ENCODE measurements at places on chromosomes 7 and 10.
A peak's percentile ranks its signal among the peaks of the same experiment; 100 is the strongest.

DNA sequence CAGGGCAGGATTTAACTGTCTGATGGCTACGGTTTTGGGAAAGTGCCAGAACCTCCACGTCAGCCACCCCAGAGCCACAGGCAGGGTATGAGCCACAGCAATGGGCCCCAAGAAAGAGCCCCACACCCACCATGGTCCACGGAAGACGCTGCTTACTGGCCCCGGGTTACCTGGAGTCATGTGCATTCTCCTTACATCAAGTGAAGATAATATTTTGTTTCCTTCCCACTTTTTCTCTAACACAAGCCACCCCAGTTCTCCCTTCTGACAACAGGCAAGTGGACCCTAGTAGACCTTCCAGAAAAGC, 67.1 kb downstream of the PRKAG2 start:
- no peaks in the 10 kb centered on the region for H3K4me1 ChIP-seq
- H3K27ac ChIP-seq, result no peak overlapping the region
- no peak for DNase-seq

- no peaks in the 10 kb centered on the region for H3K4me1 ChIP-seq
- H3K27ac ChIP-seq, result no peak overlapping the region
- H3K4me3 ChIP-seq, result no peak overlapping the region
- H3K36me3 ChIP-seq, result no peaks in the 10 kb centered on the region
- H3K27me3 ChIP-seq, result peaks cover 5% of the 10 kb centered on the region
Observed at GRCh38 chr7:128390871-128391565, 18.8 kb downstream of the IMPDH1 start.

DNA sequence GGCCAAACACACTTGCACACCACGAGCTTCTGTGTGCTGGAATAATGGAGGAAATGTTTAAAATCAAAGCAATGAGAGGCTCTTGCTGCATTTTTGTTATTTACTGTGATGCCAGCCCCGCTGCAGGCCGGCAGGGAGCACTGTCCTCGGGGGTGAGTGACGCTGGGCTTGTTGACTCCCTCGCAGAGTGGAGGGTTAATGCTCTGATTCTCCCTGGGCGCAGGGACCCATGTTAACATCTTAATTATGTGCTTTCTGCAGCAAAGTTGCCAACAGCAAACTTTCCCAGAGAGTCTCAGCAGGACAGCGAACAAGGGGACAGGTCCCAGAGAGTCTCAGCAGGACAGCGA, 22.9 kb downstream of the SCART1 start:
- H3K4me1 ChIP-seq, result no peaks in the 10 kb centered on the region
- H3K27me3 ChIP-seq, result no peaks in the 10 kb centered on the region
- no peak overlapping the region for H3K4me3 ChIP-seq
- DNase-seq, result no peak
- no peak overlapping the region for H3K27ac ChIP-seq

DNA sequence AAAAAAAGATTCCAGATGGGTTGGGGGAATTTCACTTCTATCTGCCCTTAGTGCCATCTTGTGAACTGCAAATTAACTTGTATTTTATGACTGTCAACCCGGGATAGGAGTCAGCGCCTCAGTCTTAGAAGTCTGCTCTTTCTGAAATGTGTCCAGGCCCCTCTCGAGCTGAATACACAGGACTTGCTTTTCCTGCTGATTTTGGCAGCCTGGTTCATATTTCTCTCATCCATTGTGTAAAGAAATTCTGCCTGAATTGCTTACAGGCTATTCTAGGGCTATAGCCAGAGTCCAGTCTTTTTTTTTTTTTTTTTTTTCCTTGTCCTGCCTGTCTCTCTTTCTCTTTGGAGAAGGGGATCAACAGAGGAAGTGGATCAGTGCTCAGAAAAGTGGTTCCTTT, 24.6 kb downstream of the GATA3 start:
- no peak for DNase-seq
- no peaks in the 10 kb centered on the region for H3K36me3 ChIP-seq
- H3K27ac ChIP-seq, result no peak overlapping the region
- H3K27me3 ChIP-seq, result no peaks in the 10 kb centered on the region
- H3K4me3 ChIP-seq, result no peak overlapping the region
- H3K4me1 ChIP-seq, result no peaks in the 10 kb centered on the region

GRCh38 chr7:67983486-67983885, 986.9 kb downstream of the TYW1 start:
- no peak for DNase-seq
- H3K27ac ChIP-seq, result no peak overlapping the region
- no peaks in the 10 kb centered on the region for H3K27me3 ChIP-seq

DNA sequence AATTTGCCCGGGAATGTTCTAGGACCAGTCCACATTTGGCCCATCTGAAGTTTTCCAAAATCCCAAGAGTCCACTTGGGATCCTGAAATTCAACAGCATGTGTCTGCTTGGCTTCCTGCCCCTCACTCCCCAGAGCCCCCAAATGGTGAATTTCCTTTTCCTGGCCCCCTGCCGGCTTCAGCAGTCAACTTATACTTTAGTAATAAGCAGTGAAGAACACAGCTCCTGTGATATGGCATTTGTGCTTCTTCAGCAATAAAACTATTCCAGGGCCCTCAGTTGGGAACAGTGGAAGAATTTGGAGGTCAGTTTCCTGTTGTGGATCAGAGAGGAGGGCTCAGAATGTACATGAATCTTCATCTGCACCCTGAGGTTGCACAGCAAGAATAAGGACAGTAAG, 51.1 kb downstream of the PRF1 start:
- 0 out of 2 replicates have a peak, but pooled peaks cover 3% of the 10 kb centered on the region for H3K4me1 ChIP-seq
- no peak overlapping the region for H3K27ac ChIP-seq
- H3K27me3 ChIP-seq, result no peaks in the 10 kb centered on the region
- no peak overlapping the region for H3K4me3 ChIP-seq
- DNase-seq, result no peak

DNA sequence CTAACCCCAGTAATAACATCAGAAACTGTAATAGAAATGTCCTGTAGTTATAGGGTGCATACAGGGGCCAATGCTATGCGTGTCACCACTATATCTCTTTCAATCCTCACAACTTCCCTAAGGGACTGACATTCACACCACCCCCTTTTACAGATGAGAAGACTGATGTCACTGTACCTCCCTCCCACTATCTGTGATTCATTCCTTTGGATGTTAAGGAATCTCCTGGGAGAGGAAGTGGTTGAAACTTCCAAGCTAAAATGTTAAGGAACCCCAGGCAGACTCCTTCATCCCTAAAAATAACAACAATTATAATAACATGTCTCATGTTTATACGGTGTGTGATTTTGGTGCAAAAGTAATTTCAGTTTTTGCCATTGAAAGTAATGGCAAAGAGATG, 5.4 kb downstream of the COL13A1 start:
- no peak overlapping the region for H3K27ac ChIP-seq
- H3K4me3 ChIP-seq, result no peak overlapping the region
- peaks cover 55% of the 10 kb centered on the region for H3K27me3 ChIP-seq
- no peaks in the 10 kb centered on the region for H3K36me3 ChIP-seq

DNA sequence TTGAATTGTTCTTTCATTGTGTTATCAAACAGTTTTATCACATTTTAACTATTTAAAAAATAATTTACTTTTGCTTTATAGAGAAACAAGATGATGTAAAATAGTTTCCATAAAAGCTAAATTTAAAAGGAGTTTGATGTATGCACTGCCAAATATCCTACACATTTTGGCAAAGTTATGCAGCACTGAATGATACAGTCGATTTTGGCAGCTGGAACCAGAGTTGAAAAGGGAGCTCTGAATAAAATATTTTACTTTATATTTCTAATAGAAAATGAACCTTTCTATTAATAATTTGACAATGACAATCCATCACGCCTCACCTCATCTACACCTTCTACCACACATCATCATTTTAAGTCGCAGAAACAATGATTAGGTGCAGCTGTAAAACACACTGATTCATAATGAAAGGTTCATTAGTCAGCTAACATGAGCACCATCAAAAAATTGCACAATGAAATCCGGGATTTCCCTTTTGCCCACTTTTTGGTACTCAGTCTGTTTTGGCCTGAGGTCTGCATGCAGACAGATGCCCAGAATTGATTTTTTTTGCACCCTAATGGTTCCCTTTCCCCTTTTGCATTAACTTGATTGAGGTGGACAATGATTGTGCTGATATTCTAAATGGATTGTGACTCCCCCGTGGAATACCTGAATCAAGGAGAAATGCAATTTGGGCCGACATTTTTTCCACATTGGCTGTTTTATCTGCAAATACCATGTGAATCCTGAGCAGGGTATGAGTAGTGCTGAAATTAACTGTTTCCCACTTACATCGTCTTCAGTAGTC, 105.8 kb downstream of the THSD7A start:
- H3K36me3 ChIP-seq, result no peaks in the 10 kb centered on the region
- no peaks in the 10 kb centered on the region for H3K4me1 ChIP-seq
- H3K27me3 ChIP-seq, result no peaks in the 10 kb centered on the region
- no peak overlapping the region for H3K4me3 ChIP-seq
- H3K27ac ChIP-seq, result no peak overlapping the region

DNA sequence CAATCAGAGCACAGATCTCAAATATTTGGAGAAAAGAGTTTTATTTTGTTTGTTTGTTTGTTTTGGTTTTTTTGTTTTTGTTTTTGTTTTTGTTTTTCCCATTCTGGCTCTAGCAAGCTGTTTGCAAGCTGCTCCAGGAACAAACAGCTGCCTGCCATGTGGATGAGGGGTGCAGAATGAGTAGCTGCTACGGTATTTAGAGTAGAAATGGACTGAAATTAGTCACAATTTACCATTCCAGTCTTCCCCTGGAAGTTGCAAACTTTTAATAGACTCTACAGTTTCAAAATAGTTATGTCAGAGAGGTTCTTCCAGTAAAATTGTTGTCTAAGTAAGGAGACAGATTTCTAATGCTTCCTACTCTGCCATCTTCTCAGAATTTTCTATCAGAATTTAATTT, 27.1 kb upstream of the TAS2R16 start:
- H3K4me1 ChIP-seq, result no peaks in the 10 kb centered on the region
- H3K27me3 ChIP-seq, result no peaks in the 10 kb centered on the region
- no peak for DNase-seq
- no peak overlapping the region for H3K27ac ChIP-seq
- no peak overlapping the region for H3K4me3 ChIP-seq

GRCh38 chr10:71731791-71732190, 12.2 kb upstream of the C10orf105 start:
- no peak overlapping the region for H3K27ac ChIP-seq
- H3K4me3 ChIP-seq, result no peak overlapping the region
- no peak for DNase-seq
- peaks cover 36% of the 10 kb centered on the region for H3K4me1 ChIP-seq

- H3K27me3 ChIP-seq, result no peaks in the 10 kb centered on the region
- H3K4me3 ChIP-seq, result no peak overlapping the region
- H3K36me3 ChIP-seq, result no peaks in the 10 kb centered on the region
Observed at GRCh38 chr7:188727-189500, 3.5 kb upstream of the FAM20C start.

GRCh38 chr10:70902661-70903261, 14.4 kb upstream of the PCBD1 start:
- DNase-seq, result no peak
- no peak overlapping the region for H3K27ac ChIP-seq
- H3K36me3 ChIP-seq, result no peaks in the 10 kb centered on the region
- H3K4me3 ChIP-seq, result no peak overlapping the region

GRCh38 chr10:109957092-109957797, 33.9 kb upstream of the XPNPEP1 start:
- DNase-seq, result no peak
- H3K4me3 ChIP-seq, result no peak overlapping the region
- H3K27me3 ChIP-seq, result no peaks in the 10 kb centered on the region
- H3K4me1 ChIP-seq, result no peaks in the 10 kb centered on the region

GRCh38 chr10:17166699-17167098, 34.8 kb downstream of the TRDMT1 start:
- H3K27ac ChIP-seq, result no peak overlapping the region
- H3K27me3 ChIP-seq, result no peaks in the 10 kb centered on the region
- no peak for DNase-seq
- H3K4me3 ChIP-seq, result no peak overlapping the region
- H3K4me1 ChIP-seq, result no peaks in the 10 kb centered on the region

DNA sequence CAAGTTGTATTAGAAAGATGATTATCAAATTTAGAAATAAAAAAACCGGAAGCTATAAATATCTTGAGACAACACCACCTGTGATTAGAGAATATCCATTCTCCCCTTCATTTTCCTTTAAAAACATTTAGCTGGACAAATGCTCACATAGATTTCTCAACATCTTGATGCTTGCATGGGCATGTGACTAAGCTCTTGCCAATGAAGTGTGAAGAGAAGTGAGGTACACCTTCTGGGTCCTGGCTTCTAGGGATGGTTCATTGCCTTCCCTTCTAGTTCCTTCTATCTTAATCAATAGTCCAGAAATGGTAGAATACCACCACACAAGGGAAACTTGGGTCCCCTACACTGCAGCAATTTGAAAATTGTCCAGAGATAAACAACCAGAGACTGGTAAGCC, 41.0 kb downstream of the WAPL start:
- no peak overlapping the region for H3K4me3 ChIP-seq
- no peaks in the 10 kb centered on the region for H3K27me3 ChIP-seq
- H3K36me3 ChIP-seq, result peaks cover 2% of the 10 kb centered on the region
- no peak for DNase-seq

- no peak overlapping the region for H3K27ac ChIP-seq
- no peaks in the 10 kb centered on the region for H3K4me1 ChIP-seq
- no peak overlapping the region for H3K4me3 ChIP-seq
- H3K27me3 ChIP-seq, result no peaks in the 10 kb centered on the region
Observed at GRCh38 chr7:32659853-32660252, 164.6 kb downstream of the AVL9 start.

- DNase-seq, result no peak
- H3K27me3 ChIP-seq, result no peaks in the 10 kb centered on the region
- H3K4me1 ChIP-seq, result no peaks in the 10 kb centered on the region
- H3K4me3 ChIP-seq, result no peak overlapping the region
Observed at GRCh38 chr10:131513901-131514300, 202.4 kb upstream of the TCERG1L start.

GRCh38 chr7:55548295-55548731, 24.0 kb downstream of the VOPP1 start:
- peaks cover 5% of the 10 kb centered on the region for H3K36me3 ChIP-seq
- H3K27ac ChIP-seq, result peak overlapping the region; percentile 95
- no peak overlapping the region for H3K4me3 ChIP-seq
- H3K27me3 ChIP-seq, result no peaks in the 10 kb centered on the region

DNA sequence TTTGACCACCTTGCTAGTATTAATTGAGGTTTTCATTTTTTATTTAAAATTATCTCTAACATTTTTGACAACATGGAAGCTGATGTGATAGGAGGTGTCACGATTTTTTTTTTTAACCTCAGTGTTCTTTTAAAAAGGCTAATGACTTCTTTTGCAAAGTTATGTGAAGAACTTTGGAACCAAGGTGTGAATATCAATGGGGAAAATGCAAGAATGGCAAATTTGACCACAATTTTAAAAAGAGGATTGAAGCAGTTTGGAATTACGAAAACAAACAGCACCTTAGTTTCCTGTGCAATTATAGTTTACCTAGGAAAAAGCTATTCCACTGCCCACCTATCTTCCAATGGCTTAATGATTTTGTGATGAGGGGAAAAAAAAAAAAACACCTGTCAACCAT, 232.4 kb downstream of the VTI1A start:
- no peak for DNase-seq
- no peaks in the 10 kb centered on the region for H3K27me3 ChIP-seq
- no peaks in the 10 kb centered on the region for H3K4me1 ChIP-seq
- H3K27ac ChIP-seq, result no peak overlapping the region
- no peaks in the 10 kb centered on the region for H3K36me3 ChIP-seq

DNA sequence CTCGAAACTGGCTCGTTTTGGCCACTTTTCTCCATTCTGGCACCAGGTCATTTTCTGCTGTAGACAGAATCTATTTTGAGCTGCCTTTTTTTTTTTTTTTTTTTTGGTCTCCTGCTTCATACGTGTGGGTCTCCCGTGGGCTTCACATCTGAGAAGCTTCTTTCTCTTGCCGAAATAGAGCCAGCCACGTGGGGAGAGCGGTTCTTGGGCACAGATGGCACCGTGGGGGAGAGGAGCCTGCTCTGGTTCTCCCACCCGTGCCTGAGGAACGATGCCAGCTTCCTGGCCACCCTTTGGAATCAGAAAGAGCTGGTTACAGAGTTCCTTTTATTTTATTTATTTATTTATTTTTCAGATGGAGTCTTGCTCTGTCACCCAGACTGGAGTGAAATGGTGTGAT, 48.7 kb upstream of the OCM2 start:
- DNase-seq, result no peak
- no peaks in the 10 kb centered on the region for H3K36me3 ChIP-seq
- no peaks in the 10 kb centered on the region for H3K27me3 ChIP-seq
